G401 (cell line): ENCODE measurements at places on chromosomes 13 and 19. TPM values are rescaled to one million over a fixed set of nuclear protein-coding genes. Genes with fewer than 3 reads are reported as not detected.

Gene HMG20B
- 131 and 174 TPM in 2 replicates for total RNA-seq

DNA sequence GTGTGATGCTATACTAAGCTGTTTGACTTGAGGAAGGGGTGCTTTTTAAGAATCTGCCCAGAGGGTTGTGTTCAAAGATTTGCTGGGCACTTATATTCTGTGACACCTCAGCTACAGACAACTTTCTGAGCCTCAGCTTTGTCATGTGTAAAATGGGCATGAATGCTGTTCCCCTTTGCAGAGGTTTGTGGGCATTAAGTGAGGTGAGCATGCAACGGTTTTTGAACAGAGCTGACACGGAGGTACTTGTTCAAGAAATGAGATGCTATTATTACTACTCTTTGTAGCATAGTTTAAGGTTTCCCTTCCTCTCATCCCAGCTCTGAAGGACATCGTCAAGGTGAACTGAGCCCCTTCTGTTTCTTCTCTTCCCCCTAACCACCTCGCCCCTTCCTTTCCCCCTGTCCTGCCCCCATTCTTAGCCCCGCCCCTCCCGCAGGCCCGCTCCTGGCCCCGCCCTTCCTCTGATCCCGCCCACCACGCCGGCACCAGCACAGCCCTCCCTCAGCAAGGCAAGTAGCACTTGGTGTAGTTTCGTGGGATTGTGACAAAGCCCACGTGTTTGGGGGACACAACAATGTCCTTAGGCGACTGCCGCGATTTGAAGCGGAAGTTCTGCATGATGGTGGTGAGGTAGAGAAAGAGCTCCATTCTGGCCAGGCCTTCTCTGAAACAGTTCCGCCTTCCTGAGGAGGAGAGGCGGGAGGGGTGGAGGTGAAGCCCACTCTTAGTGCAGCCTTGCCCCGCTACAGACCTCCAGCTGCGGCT, 26.1 kb upstream of the CYP2A7 start:
- DNase-seq, result no peak

GRCh38 chr13:93620181-93620765, 393.7 kb downstream of the GPC6 start:
- DNase-seq, result no peak

Gene NLRP9
- total RNA-seq, result not detected in 2 replicates

GRCh38 chr19:1957562-1958248, 16.7 kb downstream of the CSNK1G2 start:
- no peak for DNase-seq

- DNase-seq, result no peak
These were observed 139.4 kb downstream of the SIPA1L3 start for GRCh38 chr19:38046254-38047048.

- no peak for DNase-seq
These were observed 59.1 kb upstream of the TNFRSF19 start for GRCh38 chr13:23510979-23511735.
